ENCODE measurements at places on chromosomes 12 and 14.

- no peak for DNase-seq
Measured at GRCh38 chr14:68245146-68246073, 425.8 kb downstream of the RAD51B start.

- DNase-seq: no peak
Measured at GRCh38 chr14:68451696-68452373, 341.0 kb downstream of the ZFP36L1 start.

- no peak for DNase-seq
Measured at GRCh38 chr12:67764946-67765619, 116.5 kb downstream of the DYRK2 start.

GRCh38 chr12:34363050-34363673, 340.9 kb downstream of the ALG10 start:
- no peak for DNase-seq

GRCh38 chr14:54102530-54102929, 145.9 kb upstream of the BMP4 start:
- no peak for DNase-seq

DNA sequence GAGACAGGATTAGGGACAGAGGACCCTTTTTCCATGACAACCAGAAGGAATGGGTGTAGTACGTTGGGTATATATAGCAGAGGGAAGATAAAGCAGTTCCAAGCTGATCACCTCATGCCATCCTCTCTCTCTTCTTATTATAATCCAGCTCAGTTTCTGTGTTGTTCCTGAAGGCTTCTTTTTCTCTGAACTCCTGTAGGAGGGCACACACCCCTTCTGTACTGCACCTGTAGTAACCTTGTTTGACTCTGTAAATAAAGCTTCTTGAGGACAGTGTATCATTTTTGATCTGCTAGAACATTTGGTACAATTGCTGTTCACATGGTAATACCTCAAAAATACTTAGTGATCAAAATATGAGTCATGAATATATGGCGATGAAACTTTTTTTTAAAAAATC, 33.5 kb downstream of the HELB start:
- no peak for DNase-seq

DNA sequence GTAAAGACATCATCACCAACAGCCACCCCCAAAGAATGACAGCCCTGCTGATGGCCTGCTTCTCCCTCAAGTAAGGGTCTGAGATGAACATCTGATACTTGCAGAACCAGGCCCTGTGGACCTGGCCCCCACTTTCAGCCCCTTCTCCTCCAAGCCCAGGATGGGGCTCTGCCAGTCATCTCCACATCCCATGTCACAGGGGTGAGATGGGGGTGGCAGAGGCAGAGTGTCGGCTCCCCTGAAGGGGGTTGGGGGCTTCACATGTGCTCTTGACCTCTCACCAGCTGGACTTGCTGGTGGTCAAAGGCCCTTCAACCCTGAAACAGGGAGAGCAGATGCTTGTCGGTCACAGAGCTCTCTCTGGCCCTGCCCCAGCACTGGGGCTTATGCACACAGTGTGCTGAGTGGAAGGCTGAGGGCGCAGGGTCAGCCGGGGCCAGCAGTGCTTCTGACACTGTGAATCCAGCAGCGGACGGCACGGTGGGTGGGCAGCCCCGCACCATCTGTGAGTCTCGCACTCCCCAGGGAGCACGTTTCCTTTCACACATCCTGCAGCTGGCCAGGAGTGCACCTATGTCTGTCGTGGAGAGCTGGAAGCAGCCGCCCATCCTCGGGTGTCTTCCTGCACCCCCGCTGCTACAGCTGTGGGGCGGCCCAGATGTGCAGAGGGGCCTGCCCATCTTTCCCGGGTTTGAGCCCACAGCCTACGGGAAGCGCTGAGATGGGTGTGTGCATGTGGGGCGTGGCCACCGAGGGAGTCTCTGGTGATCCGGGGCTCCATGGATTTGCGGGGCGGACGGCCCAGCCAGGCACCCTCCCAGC, 94.3 kb downstream of the ADGRD1 start:
- DNase-seq: no peak

DNA sequence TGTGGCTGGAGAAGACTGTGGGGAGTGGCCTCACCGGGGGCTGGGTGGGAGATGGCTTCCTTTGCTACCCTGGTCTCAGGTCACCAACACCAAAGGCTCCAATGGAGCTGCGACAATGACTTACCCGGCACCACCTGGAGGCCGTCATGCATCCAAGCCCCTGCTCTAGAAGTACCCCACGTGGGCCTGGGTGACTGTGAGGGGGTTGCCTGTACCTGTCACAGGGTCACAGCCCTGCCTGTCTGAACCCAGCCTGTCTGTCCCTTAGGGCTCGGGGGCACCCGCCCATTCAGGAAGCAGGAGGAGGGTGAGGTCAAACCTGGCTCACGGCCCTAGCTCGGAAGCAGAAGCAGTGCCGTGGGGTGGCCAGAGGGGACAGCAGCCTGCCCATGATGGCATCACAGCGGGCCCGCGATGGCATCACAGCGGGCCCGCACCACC, 18.9 kb downstream of the ABCB9 start:
- no peak for DNase-seq

DNA sequence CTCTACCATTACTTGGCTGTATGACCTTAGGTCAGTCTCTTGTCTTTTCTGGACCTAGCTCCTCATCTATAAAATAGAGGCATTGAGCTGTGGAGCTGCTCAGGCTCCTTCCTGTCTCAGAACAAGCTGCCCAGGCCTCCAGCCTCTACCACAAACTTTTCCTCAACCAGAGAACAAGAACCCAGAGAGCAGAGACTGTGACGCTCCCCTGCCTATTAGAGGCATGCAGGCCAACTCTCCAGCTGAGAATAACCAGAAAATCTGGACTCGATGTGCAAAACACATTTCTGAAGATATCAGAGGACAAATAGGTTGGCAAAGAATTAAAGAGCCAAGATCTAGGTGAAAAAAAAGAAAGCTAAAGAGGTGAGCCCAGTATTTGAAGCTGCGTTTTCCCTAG, 17.8 kb upstream of the PNMA1 start:
- DNase-seq: no peak

DNA sequence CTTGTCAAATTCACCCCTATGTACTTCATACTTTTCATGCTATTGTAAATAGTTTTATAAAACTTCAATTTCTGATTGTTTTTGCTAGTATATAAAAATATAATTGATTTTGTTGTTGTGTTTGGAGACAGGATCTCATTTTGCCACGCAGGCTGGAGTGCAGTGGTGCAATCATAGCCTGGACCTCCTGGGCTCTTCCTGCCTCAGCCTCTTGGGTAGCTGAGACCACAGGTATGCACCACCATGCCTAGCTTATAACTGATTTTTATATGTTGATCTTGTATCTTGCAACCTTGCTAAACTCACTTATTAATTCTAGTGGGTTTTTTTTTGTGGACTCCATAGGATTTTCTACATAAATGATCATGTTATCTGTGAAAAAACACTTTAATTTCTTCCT, 23.5 kb downstream of the ATP5MC2 start:
- DNase-seq: no peak

DNA sequence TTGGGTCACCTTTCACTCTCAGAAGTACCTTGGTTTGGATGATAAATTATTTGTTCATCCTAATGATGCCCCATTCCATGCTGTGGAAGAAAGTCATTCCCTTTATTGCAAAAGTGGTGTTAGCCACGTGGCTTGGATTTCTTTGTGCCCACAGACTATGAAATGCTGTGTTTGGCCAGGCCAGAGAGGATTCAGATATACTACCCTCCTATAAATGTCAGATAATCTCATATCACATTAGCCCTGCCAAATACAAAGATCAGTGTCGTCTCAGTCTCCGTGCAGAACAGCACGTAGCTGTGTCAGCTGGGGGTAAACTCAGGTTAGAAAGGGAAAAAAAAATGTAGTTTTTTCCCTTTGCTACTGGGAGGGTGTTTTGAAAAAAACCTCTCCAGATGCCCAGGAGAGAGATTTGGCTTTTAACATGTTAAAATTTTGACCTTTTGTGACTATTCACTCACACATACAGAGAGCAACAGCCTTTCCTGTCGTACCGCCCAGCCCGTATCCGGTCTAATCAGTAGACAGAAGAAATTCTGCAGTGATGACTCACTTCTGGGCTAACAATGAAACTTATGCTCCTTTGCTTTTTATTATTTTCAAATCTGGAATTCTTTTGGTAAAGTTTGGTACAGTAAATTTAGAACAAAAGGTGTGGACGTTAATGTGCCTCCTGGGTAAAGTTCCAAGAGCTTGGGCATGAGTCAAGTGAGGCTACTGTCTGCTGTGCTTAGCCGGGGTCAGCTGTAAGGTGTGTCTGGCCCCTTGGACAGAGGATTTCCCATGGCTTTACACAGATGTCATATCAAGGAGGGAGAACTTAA, 8.5 kb upstream of the PTPRB start:
- peak; percentile 5 for DNase-seq

GRCh38 chr12:121366063-121366459, 13.8 kb upstream of the ANAPC5 start:
- no peak for DNase-seq

DNA sequence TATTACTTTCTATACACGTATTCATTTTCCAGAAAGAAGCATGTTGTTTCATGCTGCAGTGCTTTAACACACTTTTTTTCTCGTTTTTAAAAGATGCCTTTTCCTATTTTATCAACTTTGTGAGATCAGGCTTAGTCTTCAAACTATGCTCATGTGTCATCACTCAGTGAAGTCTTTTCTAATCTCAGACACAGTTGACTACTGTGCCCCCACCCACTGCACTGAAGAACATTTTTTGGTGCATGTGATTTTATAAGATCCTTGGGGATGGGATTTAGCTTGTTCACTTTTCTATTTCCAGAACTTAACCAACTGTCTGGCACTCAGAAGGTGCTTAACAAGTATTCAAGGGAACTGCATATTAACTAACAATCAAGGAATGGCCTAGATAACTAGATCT, 85.5 kb downstream of the CDK17 start:
- no peak for DNase-seq

DNA sequence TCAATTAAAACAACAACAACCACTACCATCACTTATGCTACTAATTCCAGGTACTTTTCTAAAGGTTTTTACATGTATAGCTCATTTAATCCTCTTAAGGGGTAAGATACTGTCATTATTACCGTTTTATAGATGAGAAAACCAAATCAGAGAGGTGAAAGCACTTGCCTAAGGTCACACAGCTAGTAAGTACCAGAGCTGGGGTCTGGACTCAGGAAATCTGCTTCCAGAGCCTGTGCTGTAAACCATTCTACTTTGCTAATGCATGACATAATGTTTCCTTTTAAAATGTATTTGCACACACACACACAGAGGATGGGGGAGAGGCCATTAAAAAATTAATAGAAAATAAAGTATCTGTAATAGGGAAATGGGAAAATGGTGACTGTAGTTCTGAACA, 113.4 kb downstream of the PTPN11 start:
- DNase-seq: no peak

DNA sequence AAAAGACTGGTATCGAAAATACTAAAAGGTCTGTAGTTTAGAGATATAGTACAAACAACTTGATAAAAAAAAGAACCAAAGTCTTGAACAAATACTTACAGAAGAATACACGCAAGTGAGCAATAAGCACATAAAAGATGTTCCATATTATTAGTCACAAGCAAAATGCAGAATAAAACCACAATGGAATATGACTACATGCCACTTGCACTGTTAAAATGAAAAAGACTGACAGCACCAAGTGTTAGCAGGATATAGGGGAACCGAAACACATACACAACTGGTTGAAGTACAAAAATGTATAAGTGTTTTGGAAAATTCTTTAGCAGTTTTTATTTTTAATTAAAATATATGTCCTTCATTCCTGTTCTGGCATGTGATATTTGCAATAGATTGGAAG, 3.6 kb downstream of the CLEC2A start:
- DNase-seq: no peak

DNA sequence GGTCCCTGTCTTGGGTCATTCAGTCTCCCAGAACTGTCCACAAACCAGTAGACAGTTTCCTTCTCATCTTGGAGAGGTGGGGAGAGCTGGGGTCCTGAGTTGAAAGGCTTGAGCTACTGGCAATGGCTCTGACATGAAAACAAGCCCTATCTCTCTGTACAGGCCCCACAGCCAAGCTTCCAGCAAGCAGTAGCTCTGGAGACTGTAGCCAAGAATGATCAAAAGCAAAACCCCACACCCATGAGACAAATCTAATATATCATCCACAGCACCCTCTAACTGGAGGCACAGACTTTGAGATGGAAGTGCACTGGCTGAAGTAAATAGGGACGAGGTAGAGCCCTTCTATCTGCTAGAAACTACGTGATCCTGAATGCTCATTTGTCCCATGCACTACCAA, 40.9 kb downstream of the RERG start:
- no peak for DNase-seq

GRCh38 chr12:93016752-93017350, 87.8 kb upstream of the EEA1 start:
- no peak for DNase-seq

- DNase-seq: no peak
Measured at GRCh38 chr12:22255097-22255496, 79.4 kb downstream of the ST8SIA1 start.

DNA sequence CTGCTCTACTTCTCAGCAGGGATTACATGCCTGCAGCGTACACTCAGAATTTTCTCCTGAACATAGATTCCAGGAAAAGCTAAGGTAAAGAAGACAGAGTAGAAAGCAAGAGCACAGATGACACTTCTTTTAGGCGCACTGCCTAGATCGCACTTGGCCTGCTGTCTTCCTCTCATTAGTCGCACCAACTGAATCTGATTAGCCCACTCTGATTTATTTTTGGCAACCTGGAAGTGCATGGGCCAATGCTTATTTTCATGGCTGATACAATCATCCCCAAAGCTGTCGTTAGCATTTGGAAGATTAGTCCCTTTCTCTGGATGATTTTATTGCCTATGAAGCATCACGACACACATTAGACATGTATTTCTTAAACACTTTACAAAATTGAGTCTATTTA, 152.5 kb downstream of the PTPRO start:
- DNase-seq: no peak

- DNase-seq: no peak
Measured at GRCh38 chr12:78402366-78403134, 462.0 kb upstream of the SYT1 start.

DNA sequence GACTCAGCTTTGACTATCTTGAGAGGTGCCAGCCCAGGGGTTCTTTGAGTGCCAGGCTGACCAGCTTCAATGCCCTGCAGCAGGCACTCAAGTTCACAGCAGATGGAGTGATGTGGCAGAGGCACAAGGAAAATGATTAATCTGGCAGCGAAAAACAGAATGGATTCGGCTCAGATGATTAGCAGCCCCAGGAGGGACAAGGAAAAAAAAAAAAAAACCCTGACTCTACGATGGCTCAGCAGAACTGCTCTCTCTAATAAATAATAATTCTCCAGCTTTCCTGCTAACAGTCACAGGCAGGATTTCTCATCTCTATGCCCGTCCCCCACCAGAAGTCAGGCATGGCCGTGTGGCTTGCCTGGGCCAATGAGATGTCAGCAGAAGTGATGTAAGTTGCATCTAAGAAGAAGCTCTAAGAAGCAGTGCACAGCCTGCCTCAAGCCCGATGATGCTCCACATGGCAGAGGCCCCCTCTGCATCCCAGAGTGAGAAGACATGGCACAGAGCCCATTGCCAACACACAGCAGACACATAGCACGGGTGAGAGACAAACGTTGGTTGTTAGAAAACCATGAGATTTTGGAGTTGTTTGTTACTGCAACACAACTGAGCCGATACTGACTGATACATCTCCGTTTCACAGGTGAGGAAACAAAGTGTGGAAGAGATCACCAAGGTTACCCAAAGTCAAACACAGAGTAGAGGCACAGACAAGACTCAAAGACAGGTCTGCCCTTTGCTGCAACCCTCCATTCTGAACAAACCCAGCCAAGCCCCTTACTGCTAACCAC, 111.0 kb downstream of the SCARB1 start:
- no peak for DNase-seq

- DNase-seq: no peak
Measured at GRCh38 chr12:40015345-40015744, 90.5 kb downstream of the SLC2A13 start.

- peak; percentile 69 for DNase-seq
Measured at GRCh38 chr12:53984901-53985691, at the start of gene HOXC10. TSS of gene HOXC10 (plus strand) at chr12:53985146. CDS start at chr12:53985260, 114 bp downstream.

Measured in CD4-positive, alpha-beta T cell treated with Interleukin-15 for 4 hours (primary cell).